ENCODE measurements at places on chromosomes 6 and 20.

DNA sequence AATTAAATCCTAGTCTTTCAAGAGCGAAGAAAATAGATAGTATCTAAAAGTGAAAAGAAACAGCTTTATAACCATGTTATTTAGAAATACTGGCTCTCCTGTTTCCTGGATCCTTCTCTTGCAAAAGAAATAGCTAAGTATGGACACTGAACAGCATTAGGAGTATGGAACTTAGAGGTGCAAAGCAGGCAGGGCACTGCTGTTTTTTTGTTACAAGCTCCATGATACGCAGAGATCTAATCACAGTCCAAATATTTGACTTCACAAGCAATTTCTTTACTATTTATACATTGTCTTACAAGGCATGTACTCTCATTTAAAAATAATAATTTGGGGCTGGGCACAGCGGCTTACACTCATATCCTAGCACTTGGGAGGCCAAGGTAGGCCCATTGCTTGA is 7.6 kb downstream of the TRPC4AP start:
- no peak for DNase-seq

DNA sequence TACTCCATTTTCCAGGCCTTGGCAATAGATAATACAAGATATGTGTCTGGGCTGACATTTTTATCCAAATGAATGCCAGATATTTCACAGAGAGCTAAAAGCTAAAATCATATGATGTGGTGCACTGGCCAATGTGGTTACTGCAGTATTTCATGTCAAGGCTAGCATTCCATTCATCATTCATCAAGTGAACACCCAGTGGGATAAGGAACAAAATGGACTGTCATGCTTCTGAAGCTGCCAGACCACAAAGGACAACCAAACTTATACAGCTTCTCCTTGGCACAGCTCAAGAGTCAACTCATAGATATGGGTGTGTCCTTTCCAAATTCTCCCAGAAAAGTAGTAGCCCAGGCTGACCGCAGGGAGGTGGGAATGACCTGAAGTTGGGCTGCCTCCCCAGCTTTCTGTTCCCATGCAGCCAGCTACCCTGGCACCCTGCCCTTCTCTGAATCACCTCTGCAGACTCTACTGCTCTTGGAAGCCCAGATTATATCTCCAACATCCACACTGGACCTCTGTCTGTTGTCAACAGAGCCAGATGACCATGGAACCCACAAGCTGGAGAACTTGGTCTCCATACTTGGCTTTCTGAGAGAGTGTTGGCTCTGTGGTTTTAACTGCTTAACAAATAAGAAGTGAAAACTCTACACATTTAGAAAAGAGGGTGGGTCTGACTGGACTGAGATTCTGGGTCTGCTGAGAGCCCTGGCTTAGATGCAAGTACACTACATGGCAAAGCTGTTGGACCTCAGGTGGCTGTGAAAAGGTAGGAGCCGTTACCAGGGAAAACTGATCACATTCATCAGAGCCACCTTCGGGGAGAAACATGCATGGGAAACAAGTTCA is 122.8 kb downstream of the ALDH8A1 start:
- no peak for DNase-seq

GRCh38 chr6:10886691-10887502 is at the start of gene SYCP2L:
Gene SYCP2L, plus strand, starts transcription at chr6:10887052. Its CDS starts 75 bp downstream, at chr6:10887127.
- no peak for DNase-seq

DNA sequence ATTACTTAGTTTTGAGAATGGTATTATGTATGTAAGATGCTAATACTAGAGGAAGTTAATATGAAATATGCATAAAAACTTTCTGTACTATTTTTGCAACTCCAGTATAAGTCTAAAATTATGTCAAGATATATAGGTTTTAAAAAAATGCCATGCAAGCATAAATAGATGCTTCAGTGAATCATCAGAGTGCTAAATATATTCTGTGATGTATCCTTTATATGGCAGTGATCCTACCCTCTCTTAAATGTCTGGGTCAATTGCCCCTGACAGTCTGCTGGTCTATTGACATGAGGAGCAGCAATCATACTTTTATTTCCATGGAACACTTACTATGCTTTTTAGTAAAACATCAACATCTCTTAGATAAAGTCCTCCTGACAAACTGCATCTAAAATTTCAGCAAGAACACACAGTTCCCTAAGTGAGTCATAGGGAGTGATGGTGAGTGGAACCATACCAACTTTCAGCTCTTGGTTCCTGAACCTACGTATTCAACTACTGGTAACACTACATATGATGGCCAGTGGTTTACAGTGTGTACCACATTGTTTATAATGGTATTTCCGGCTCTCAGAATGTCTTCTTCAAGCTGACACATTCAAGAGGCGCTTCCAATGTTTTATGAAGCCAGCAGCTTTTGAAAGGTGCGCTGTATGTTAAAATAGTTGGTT is 928.7 kb upstream of the GJE1 start:
- DNase-seq, result no peak

DNA sequence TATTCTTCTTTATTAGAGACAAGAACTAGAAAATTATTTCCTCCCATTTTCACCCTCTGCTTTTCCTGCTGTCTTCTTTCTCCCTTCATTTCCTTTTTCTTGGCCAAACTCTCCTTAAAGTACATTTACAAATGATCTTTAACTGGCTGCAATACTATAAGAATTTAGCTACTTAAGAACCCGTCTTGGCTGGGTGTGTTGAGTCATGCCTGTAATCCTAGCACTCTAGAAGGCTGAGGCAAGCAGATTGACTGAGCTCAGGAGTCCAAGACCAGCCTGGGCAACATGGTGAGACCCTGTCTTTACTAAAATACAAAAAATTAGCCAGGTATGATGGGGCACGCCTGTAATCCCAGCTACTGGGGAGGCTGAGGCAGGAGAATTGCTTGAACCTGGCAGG is 39.3 kb upstream of the SRPK1 start:
- DNase-seq, result no peak

DNA sequence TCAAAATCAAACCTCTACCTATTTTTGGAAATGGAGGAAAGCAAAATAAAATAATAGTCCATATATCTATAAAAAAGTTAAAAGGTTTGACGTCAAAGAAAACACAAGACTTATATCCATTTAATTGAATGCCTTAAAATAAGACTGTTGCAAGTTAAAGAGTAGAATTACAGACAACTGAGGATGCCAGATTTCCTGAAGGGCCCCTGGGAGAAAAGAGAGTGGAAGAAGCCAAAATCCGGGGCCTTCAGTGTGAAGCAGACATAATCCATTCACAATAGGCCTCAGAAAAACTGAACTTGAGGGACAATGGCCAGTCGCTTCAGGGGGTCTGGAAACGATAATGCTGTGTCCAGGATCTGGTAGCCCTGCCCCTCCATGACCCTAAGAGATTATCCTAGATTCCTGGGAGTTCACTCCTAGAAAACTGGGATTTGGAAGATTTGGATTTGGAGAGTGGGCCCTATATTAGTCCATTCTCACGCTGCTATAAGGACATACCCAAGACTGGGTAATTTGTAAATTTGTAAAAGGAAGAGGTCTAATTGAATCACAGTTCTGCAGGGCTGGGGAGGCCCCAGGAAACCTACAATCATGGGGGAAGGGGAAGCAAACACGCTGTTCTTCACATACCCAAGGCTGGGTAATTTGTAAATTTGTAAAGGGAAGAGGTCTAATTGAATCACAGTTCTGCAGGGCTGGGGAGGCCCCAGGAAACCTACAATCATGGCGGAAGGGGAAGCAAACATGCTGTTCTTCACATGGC is 94.0 kb upstream of the SLC2A12 start:
- DNase-seq, result no peak

Measured in stimulated activated naive CD4-positive, alpha-beta T cell (primary cell).